ENCODE measurements at places on chromosomes 12 and 14.

GRCh38 chr12:4506870-4507269, 31.8 kb upstream of the RAD51AP1 start:
- DNase-seq, result no peak

DNA sequence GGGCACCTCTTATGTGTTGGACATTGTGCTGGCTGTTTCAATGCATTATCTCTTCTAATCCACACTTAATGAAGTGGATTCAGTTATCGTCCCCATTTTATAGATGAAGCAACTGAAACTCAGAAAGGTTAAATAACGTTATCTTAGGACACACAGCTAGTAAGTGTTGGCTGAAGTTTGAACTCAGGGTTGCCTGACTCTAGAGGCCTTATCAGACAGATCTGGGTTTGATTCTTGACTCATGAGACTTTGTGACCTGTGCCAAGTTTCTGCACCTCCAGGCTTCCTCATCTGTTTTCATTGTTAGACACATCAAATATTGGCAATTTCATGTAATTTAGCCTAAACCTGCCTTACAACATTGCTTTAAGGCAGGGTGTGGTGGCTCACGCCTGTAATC, 18.2 kb upstream of the IRF2BPL start:
- no peak for DNase-seq

GRCh38 chr12:58894040-58894439, 26.3 kb downstream of the LRIG3 start:
- no peak for DNase-seq

DNA sequence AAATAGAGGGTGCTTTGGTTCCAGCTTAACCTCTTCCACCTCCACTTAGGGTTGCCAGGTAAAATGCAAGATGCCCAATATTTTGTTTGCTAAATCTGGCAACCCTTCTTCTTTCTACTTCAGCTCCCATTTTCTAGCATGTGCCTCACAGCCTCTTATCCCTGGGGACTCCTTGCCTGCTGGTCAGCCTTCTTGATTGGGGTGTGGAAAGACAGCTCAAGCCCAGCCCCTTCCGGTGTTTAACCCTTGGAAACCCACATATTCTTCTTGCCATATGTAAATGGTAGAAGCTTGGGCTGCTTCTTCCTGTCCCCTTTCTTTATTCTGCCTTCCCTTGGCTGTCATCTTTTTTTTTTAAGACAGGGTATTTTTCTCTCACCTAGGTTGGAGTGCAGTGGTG, 5.7 kb downstream of the SPIC start:
- no peak for DNase-seq
